Mammary microvascular endothelial cell (primary cell): ENCODE measurements at places on chromosomes 7 and 10. TPM values are rescaled to one million over a fixed set of nuclear protein-coding genes. Genes with fewer than 3 reads are reported as not detected.

PDZD7 gene
- total RNA-seq, result 0.07 and 1.8 TPM in 2 replicates

CCDC172 gene
- total RNA-seq, result not detected in 2 replicates

ABHD11 gene
- total RNA-seq, result 17.5 and 21.1 TPM in 2 replicates

PPP1R3A gene
- not detected in 2 replicates for total RNA-seq

PCGF6 gene
- 11.3 and 13.8 TPM in 2 replicates for total RNA-seq

RNF133 gene
- 0.07 and 0.15 TPM in 2 replicates for total RNA-seq

SNCG gene
- 77.7 and 80.4 TPM in 2 replicates for total RNA-seq

CYP26C1 gene
- 0.30 and 2.5 TPM in 2 replicates for total RNA-seq

CRTAC1 gene
- 0.74 and 5.6 TPM in 2 replicates for total RNA-seq

MKRN1 gene
- 29.7 and 33.7 TPM in 2 replicates for total RNA-seq

FAM241B gene
- total RNA-seq, result 0.30 and 0.73 TPM in 2 replicates

LRRC18 gene
- total RNA-seq, result not detected in 2 replicates

VAX1 gene
- not detected in 2 replicates for total RNA-seq

PKD2L1 gene
- total RNA-seq, result not detected in 2 replicates

DPYSL4 gene
- total RNA-seq, result 4.7 and 8.2 TPM in 2 replicates

ZCWPW1 gene
- 0.60 and 0.98 TPM in 2 replicates for total RNA-seq

MLXIPL gene
- not detected in 2 replicates for total RNA-seq

KRIT1 gene
- 24.8 and 27.2 TPM in 2 replicates for total RNA-seq

TAC1 gene
- total RNA-seq, result not detected in 2 replicates

SCART1 gene
- under 0.01 and 0.25 TPM in 2 replicates for total RNA-seq

AFAP1L2 gene
- 0.25 TPM in 1 of 2 replicates, not detected in the other for total RNA-seq

CYP2C19 gene
- not detected in 2 replicates for total RNA-seq

UMAD1 gene
- total RNA-seq, result 4.1 and 6.8 TPM in 2 replicates
